Keratinocyte (primary cell): ENCODE measurements at places on chromosomes 12 and 14. TPM values are rescaled to one million over a fixed set of nuclear protein-coding genes. Genes with fewer than 3 reads are reported as not detected.

FRMD6 gene
- 116 to 122 TPM (median 120 TPM) in 3 replicates for polyA plus RNA-seq

POTEM gene
- not detected in 3 replicates for polyA plus RNA-seq

SLC17A8 gene
- polyA plus RNA-seq, result not detected in 3 replicates

COQ10A gene
- 7.5 to 12.1 TPM (median 11.6 TPM) in 3 replicates for polyA plus RNA-seq

TMEM30B gene
- 5.6 to 8.7 TPM (median 8.1 TPM) in 3 replicates for polyA plus RNA-seq

PKP2 gene
- 38.2 to 55.5 TPM (median 50.4 TPM) in 3 replicates for polyA plus RNA-seq

KLRB1 gene
- not detected in 3 replicates for polyA plus RNA-seq
